ENCODE measurements at places on chromosomes 3 and 15.
A peak's percentile ranks its signal among the peaks of the same experiment; 100 is the strongest.

- peak; percentile 0 for DNase-seq
These were observed 40.1 kb downstream of the GPR149 start for GRCh38 chr3:154389861-154390260.

DNA sequence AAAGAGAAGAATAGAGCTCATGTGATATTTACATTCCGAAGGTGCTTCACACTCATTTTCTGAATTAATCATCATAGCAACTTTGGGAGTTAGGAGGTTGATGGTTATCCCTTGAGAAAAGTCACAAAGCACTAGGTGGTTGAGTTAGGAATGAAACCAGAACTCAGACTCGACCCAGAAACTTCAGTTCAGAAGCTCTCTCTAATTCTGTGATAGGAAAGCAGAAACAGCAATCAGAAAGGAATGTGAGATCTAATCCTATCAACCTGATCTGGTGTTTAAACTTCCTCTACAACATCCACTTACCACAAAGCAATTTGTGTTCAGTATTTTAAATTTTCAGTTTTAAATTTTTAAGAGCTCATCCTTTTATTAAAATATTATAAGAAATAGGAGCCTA is 211.2 kb downstream of the CNTN3 start:
- DNase-seq, result no peak

- no peak for DNase-seq
These were observed 87.3 kb upstream of the SKOR1 start for GRCh38 chr15:67738056-67738455.

GRCh38 chr15:87031540-87032230 is 952.0 kb downstream of the AGBL1 start:
- DNase-seq, result no peak

- no peak for DNase-seq
These were observed 20.5 kb downstream of the ATP8B4 start for GRCh38 chr15:50098545-50098944.

DNA sequence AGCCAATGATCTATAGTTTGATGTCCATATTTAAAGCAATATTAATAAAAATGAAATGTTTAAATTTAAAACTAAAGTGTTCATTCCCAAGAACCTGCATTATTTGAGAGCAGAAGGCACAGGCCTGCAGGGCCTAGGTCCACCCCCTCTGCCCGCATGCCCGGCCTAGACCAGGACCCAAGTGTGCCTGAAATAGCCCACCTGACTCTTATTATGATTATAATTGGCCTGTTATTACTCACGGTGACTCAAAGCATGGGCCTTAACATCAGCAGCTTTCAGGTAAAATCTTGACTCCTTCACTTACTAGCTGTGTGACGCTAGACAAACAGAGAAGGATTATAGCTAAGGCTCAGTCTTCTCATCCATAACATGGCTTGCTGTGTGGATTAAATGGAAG is 128.8 kb downstream of the PLCL2 start:
- DNase-seq, result no peak

DNA sequence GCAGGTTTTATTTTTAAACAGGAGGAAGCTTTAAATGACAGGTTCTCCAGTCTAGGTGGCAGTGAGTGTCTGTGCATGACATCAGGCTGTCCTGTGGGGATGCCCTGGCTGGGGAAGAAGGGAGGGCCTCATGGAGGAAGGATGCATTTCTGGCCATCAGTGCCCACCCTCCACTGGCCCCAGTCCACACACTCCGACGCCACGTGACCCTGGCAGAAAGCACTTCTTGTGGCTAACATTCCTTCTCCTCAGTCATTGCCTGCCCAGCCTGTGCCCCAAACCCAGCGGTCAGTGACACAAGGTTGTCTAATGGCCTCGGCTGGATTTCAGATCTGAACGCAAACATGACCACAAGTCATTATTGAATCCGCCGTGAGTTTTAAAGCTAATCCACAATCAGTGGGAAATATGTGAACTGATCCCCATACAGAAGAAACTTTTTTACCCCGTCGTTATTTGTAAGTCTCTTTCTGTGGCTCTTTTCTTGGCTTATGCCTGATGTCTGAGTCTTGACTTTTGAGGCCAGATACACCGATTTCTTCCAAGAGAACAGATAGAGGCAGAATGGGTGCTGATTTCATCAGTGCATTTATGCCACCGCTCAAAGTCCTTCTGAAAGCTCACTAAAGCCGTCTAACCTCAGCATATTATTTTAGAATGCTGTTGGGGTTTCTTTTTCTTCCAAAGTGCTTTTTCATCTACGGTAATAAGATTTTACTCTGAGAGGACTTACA is 17.3 kb upstream of the LRRK1 start:
- DNase-seq, result no peak

DNA sequence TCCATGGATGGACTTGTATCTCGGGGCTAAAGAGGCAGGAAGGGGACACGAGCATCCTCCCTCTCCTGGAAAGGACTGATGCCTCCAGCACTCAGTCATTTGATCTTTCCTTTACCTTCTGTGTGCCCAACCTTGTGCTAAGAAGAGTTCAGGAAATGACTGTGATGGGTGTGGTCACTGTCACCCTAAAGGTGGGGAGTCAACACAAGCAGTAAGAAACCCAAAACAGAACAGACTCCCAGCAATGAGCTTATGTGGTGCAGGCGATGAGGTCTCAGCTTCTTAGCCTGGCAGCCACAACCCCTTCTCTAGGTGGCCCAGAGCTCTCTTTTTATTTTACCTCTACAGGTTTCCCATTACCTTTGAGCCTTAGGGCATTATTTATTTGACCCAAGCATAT is 3.8 kb downstream of the MPI start:
- DNase-seq, result no peak

DNA sequence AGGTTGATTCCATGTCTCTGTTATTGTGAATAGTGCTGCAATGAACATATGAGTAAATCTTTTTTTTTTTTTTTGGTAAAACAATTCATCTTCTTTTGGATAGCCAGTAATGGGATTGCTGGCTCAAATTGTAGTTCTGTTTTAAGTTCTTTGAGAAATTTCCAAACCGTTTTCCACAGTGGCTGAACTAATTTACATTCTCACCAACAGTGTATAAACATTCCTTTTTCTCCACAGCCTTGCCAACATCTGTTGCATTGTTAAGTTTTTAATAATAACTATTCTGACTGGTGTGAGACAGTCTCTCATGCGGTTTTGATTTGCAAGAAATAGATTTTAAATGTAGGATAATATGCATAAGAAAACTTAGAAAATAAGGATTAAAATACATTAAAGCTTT is 279.0 kb upstream of the EPHA3 start:
- DNase-seq, result no peak

- DNase-seq, result no peak
These were observed 153.1 kb downstream of the SEMA6D start for GRCh38 chr15:47870300-47870955.

GRCh38 chr3:32089476-32089875 is 16.9 kb upstream of the GPD1L start:
- no peak for DNase-seq

DNA sequence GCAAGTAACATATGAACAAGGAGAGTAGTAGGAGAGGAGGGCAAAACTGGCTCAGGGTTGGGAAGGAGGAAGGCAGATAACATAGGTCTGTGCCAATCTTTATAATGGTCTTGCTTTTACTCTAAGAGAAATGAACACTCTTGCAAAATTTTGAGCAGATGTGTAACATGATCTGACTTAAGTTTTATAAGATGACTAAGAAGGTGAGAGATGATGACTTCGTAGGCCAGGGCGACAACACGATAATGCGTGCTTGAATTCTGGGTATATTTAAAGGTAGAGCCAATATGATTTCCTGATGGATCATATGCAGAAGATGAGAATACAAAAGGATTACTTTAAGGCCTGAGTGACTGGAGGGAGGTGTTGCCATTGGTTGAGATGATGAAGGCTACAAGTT is 265.4 kb upstream of the KCNMB2 start:
- DNase-seq, result no peak

- no peak for DNase-seq
These were observed 55.1 kb upstream of the NSMCE3 start for GRCh38 chr15:29324746-29325145.
